ENCODE measurements at places on chromosomes 11 and 22.

GRCh38 chr11:24122291-24122690 is 374.6 kb upstream of the LUZP2 start:
- no peak for DNase-seq

GRCh38 chr11:86524620-86525352 is 147.6 kb downstream of the ME3 start:
- peak; percentile 35 for DNase-seq

- DNase-seq: no peak
Observed at GRCh38 chr22:44730490-44731356, 21.7 kb upstream of the ARHGAP8 start.

DNA sequence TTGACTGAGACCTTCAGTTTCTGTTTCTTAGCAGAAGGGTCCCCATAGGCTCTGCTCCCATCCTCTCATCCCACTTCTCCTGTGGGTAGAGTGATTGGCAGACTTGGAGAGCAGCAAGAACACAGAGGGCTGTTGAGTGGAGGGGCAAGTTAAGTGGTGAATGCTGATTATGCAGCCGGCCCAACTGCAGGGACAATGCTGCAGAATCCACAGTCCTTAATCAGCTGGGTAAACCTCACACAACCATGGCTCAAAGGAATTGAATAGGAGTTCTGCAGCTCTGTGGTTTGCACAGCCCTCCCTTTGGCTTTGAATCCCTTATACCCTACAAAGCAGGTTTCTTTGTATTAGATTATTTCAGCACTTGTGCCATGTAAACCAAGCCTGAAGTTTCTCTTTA is 161.1 kb downstream of the NAV2 start:
- no peak for DNase-seq

GRCh38 chr22:40560551-40560950 is 76.0 kb downstream of the MRTFA start:
- DNase-seq: peak; percentile 30

- no peak for DNase-seq
Observed at GRCh38 chr11:107705027-107705426, 6.8 kb downstream of the SLN start.

DNA sequence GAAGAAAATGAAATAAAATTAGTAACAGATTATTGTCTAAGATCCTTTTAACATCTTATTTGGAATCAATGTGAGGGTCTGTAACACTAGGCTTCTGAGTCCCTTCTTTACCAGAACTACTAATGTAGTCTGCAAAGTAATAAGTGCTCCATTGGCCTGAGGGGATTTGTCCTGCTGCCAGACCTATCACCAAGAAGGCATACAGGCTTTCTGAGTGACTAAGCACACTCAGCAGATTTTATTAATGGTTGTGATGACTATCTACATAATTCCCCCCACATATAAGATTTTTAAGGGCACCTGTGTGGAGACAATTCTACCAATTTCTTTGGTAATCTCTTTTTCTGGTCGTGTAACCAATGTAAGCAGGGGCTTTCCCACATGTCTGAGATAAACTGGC is 365.0 kb upstream of the FAT3 start:
- DNase-seq: no peak

- DNase-seq: no peak
Observed at GRCh38 chr11:64028398-64029115, 7.2 kb upstream of the FLRT1 start.

GRCh38 chr11:74425100-74425499 is 26.9 kb upstream of the PGM2L1 start:
- no peak for DNase-seq

GRCh38 chr22:42171946-42172719 is 41.5 kb upstream of the CYP2D6 start:
- DNase-seq: no peak

DNA sequence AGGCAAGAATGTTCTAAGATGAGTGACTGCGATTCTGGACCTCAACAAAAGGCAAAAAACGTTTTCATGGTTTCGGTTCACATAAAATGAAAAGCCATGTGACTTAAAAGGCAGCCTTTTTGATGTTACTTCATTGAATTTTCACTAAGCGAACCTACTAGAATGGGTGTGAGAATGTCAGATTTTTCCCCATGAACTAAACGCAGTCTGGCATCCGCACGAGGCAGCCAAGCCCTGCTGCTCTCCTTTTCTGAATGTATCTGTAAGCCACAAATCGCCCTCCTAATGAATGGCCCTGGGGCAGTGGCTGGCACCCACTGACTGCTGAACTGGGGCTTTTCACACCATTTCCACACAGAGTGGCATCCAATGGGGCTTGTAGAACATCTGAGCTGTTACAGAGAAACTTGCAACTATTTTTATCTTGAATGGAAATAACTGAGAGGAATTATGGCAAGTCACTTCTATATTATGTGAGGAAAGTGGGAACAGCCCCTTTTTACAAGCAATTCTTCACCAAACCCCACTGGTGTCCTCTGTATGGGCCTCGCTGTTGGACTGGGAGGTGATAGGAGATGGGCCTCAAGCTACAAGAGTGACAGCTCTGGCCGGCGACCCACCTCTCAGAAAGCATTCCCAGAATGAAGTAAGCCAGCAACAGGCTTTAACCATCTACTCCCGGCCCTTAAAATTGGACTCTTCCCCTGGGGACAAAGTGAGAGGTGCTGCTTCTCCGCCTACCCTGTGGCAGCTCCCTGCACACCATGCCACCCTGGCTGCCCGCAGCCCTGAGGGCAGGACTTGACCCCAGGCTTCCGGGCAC is 29.4 kb downstream of the PPP2R1B start:
- no peak for DNase-seq

DNA sequence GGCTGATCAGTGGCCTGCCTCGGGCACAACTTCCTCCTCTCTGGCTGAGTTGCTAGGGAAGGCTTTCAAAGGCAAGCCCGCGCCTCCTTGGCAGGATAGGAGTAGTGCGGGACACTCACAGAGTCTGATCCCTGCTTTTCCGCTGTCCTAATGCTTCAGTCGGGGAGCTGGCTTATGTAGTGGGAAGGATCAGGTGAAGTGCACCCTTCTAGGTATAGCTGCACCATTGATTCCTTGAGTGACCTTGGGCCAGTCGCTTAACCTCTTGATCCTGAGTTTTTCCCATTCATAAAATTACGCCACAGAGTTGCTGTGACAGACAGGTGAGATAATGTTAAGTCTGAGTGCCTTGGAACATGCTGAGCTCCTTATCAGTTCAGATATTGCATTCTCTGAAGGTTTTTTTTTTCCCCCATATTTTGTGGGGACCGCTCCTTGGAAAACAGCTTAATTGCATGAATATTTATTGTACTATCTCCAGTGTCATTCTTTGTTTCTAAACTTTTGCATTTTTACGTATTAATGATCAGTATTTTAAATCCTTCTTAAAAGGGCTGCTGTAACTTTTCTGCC is 961 bp downstream of the IPO7 start:
- DNase-seq: no peak

GRCh38 chr11:64448599-64449380 is 89.8 kb downstream of the RPS6KA4 start:
- peak; percentile 13 for DNase-seq

- DNase-seq: no peak
Observed at GRCh38 chr22:22574361-22574760, 15.3 kb upstream of the PRAME start.

- no peak for DNase-seq
Observed at GRCh38 chr22:19875531-19876313, 21.0 kb upstream of the GNB1L start.

DNA sequence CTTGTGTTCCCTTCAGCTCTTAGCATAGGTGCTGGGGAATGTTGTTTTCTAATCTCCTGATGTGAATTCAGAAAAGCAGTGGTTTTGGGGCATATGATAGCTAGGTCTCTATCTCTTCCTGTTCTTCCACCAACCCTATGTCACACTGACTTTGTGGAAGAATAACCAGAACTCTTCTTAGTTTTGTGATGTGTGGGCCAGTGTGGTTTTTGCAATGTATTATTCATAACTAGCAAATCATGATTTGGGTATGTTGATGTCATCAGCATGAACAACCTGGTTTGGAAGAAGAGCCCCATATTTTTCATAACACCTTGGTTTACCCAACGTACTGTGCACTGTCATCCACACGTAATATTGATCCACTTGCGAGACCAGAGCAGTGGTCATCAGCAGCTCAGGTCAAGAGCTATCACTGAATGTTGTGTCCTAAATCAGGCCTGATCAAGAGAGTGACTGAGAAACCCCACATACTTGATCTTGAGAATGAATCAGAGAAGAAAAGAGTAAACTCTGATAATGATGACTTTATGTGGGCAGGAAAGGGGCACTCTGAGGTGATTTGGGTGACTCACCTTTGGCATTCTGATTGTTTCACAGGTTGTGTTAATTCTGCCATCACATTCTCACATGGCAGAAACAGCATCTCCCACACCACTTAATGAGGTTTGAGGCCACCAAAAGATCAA is 19.4 kb upstream of the MS4A6E start:
- no peak for DNase-seq

DNA sequence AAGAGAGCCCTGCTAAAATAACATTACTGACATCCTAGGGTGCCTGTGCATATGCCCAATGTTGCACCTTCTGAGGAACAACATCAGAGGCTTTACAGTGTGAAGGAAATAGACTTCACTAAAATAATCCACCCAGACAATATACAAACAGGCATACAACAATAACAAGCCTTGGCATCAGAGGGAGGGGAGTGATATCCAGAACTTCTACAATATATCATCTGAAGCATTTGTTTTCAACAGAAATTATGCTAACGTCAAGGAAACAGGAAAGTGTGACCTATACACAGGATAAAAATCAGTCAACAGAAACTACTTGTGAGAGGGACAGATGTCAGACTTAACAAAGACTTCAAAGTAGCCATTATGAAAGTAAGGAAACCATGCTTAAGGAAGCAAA is 81.3 kb downstream of the CTNND1 start:
- no peak for DNase-seq

DNA sequence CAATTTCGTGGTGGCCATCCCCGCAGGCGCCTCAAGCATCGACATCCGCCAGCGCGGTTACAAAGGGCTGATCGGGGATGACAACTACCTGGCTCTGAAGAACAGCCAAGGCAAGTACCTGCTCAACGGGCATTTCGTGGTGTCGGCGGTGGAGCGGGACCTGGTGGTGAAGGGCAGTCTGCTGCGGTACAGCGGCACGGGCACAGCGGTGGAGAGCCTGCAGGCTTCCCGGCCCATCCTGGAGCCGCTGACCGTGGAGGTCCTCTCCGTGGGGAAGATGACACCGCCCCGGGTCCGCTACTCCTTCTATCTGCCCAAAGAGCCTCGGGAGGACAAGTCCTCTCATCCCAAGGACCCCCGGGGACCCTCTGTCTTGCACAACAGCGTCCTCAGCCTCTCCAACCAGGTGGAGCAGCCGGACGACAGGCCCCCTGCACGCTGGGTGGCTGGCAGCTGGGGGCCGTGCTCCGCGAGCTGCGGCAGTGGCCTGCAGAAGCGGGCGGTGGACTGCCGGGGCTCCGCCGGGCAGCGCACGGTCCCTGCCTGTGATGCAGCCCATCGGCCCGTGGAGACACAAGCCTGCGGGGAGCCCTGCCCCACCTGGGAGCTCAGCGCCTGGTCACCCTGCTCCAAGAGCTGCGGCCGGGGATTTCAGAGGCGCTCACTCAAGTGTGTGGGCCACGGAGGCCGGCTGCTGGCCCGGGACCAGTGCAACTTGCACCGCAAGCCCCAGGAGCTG is 24.8 kb downstream of the ADAMTS15 start:
- no peak for DNase-seq

DNA sequence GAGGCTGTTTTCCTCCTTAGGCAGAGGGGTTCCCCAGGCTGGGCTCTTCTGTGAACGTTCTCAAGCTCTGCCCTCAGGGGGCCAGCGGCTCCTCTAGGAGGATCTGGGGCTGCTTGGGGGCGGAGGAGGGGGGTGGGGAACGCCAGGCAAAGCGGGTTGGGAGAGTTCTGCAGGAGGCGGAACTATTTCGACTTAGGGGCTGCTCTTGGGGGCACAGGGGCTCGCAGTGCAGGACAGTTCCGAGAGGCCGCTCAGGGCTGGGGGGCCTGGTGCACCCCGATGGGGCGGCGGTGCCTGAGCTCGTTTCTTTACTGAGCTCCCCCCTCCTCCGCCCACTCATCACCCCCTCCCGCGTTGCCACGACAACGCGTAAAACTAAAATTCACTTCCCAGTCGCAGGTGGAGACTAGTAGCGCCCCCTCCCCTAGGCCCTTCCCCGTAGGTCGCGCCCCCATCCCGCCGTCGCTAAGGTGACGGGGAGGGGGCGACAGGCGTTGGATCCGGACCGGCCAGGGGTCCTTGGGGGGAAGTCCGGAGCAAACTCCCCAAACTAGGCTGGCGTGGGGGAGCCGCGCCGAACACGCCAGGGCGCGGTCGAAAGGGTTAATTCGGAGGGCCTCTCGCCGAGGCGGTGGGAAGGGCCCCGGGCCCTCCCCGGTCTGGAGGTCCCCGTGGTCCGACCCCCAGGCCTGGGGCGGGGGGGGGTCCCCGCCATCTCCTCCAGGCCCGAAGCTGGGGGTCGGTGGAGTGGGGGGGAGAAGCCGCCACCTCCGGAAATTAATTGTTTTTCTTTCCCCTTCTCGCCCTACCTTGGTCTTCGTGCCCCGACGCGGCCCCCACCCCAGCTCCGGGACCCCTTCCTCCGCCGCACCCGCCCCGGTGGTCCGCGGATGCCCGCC is 857 bp downstream of the SHANK3 start:
- no peak for DNase-seq

DNA sequence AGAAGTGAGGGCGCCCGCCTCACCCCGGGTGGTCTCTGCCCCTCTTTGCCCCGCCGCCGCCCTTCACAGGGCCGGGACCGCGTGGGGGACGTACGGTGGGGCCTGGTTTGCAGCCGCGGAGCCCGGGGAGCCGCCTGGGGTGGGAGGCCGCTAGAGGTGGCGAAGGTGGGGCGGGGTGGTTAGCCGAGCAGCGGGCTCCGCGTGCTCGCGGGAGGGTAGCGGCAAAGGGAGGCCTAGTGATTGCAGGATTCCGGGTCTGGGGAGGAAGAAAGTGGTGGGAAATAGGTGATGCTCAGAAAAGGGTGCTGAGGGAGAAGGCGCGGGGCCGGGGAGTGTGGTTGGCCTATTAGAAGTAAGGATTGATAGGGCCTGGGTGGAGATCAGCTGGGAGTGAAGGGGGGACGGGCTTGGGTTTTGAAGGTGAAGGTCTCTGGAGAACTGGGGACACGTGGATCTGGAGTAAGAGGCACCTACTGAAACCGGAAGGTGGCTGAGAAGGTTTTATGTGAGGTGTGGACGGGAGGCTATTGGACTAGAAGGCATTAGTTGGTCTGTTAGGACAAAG is 571 bp downstream of the FAR1 start:
- DNase-seq: no peak

Measured in NCI-H446 treated with DMSO at 0.1 percent for 48 hours (cell line).